Endothelial cell (in vitro differentiated cells): ENCODE measurements at places on chromosomes 13 and 19.

- no peak for DNase-seq
Measured at GRCh38 chr19:34457446-34457845, 24.1 kb upstream of the WTIP start.

DNA sequence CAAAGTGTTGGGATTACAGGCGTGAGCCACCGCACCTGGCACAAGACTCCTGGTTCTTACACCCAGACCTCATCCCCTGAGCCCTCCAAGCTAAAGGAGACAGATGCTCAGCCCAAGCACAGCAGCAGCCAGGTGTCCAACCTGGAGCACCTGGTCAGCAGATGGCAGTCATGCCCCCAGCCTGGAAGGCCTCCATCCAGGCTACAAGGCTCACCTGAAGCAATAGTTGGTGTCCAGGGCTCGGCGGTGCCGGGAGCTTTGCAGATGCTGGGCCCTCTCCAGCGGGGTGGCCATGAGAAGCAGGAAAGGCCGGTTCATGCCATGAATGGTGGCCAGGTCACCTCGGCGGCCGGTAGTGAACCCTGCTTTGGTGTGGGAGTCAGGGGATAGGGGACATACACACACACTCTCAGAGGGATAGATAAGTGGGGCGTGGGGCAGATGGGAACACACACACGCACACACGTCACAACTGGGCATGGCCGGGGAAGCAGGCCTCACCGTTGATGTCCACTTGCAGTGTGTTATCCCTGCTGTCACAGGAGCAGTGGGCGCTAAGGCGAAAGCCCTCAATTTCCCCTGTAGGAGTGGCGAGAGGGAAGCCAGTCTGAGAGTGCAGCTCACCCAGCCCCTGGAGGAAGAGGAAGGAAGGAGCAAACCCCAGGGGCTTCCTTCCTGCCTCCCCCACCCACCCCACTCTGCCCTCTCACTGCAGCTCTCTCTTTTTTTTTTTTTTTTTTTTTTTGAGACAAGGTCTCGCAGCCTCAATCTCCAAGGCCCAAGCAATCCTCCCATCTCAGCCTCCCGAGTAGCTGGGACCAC, 11.8 kb downstream of the TGFB1 start:
- no peak for DNase-seq

GRCh38 chr19:29487432-29487831, 38.4 kb upstream of the VSTM2B start:
- no peak for DNase-seq

GRCh38 chr13:76745261-76746200, 140.7 kb downstream of the KCTD12 start:
- DNase-seq, result no peak

- DNase-seq, result no peak
Measured at GRCh38 chr13:20911037-20911436, 8.5 kb upstream of the XPO4 start.

GRCh38 chr19:17775991-17776803, 18.7 kb upstream of the B3GNT3 start:
- DNase-seq, result no peak

GRCh38 chr13:43316946-43317353, 293.6 kb downstream of the DNAJC15 start:
- no peak for DNase-seq

DNA sequence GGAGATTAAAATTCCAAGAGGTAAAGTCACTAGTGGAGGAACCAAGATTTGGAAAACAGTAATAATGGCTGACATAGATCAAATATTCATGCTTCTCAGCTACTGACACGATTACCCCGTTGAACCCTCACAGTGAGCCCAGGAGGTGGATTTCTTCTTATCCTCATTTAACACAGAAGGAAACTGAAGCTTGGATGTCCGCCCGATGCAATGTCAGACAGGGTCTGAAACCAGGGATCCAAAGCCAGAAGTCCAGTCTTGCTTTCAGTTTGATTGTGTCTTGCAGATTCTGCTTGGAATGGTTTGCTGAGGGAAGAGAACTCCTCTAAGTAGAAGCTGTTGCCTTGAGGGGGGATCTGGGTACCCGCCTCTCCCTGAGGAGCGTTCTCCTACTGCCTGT, 404.7 kb downstream of the KCNRG start:
- no peak for DNase-seq

- DNase-seq, result no peak
Measured at GRCh38 chr13:50412046-50412617, 396.9 kb downstream of the KCNRG start.

GRCh38 chr19:7596211-7596937, 711 bp downstream of the CAMSAP3 start:
- no peak for DNase-seq

DNA sequence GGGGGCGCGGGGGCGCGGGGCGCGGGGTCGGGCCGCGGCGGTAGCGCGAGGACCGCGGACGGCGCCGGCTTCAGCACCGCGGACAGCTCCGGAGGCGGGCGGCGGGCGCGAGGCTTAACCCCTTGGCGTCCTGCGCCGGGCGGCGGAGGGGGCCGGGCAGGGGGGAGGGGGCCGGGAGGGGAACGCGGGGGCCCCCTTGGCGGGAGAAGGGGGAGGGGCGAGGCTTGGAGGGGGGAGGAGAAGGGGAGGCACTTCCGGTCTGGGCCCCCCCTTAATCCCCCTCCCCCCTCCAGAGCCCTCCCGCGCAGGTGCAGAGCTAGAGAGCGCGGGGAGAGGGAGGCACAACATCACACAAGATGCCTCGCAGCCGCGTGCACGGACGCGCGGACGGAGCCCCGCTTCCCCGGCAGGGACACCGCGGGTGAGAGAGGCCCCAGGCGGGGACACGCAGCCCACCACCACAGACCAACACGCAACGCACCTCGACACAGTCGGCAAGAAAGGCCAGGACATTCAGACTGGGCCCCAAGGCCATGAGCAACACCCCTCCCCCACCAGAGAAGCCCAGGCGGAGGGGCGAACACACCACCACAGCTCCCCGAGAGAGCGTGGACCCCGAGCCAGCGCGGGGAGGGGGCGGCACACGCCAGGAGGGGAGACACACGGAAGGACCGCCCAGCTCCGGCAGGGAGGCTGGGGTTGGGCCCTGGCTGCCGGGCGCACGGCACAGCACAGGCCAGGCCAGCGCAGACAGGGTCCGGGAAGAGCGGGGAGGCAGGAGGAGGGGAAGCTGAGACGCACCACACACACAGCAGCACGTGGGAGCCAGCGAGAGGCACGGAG, 24.1 kb downstream of the SHANK1 start:
- DNase-seq, result peak; percentile 25

- no peak for DNase-seq
Measured at GRCh38 chr13:25768838-25769237, 283.0 kb downstream of the SHISA2 start.

DNA sequence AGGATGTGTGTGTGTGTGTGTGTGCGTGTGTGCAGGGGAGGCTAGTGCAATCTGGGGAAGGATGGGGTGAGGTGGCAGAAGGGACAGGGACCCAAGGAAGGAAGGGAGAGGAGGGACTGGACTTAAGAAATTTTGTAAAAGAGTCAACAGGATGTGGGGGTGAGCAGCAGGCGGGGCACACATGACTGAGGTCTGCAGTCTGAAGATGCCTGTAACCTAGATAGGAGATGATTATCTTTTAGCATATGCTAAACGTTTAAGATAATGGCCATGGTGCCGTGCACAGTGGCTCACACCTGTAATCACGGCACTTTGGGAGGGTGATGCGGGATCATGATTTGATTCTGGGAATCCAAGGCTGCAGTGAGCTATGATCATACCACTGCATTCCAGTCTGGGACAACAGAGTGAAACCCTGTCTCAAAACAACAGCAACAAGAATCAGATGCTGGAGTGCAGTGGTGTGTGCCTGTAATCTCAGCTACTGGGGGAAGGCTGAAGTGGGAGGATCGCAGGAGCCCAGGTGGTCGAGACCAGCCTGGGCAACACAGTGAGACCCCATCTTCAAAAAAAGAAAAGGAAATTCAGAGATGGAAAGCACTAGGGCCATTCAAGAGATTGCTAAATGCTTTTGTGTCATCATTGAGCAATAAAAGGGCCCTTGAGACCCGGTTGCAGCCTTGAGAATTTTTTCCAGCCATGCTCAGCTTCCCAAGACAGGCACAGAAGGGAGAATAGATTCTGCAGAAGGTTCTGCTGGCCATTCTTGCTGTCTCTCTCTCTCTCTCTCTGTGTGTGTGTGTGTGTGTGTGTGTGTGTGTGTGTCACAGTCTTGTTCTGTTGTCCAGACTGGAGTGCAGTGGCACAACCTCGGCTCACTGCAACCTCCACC, 3.8 kb upstream of the ZNF414 start:
- DNase-seq, result no peak

DNA sequence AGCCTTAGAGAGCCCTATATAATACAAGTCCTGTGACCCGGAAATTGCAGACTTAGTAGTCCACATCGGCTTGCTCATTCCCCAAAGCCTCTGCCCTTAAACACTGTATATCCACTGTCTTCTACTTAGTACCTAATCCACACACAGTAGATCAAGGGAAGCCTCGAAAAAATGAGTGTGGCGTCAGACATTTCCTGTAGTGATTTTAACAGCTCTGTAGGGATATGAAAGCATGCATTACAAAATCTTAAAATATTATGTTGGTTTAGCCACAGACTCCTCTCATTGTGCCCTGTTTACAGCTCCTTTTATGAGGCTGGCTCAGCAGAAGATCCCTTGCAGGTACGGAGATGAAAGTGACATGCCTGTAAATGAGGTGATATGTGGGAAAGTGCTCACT, 416.3 kb downstream of the LIG4 start:
- DNase-seq, result no peak

- no peak for DNase-seq
Measured at GRCh38 chr13:31012655-31013024, 80.2 kb downstream of the TEX26 start.

DNA sequence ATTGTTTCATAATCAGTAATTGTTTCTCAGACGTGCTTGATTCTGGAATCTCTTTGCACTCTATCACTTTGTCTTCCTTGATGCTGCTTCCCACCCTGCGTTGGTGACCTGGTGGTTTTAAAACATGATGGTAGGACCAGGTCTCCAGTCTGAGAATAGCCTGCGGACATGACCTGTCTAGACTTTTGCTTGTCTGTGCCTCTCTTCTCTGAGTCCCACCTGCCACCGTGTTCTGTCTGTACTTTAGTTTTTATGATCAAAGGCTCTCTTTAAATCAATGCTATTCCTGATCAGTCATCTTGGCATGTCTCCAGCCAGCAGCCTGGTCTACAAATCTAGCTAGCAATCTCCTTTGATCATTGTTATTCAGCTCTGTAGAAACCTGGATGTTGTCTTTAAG, 933.9 kb downstream of the DIAPH3 start:
- no peak for DNase-seq

DNA sequence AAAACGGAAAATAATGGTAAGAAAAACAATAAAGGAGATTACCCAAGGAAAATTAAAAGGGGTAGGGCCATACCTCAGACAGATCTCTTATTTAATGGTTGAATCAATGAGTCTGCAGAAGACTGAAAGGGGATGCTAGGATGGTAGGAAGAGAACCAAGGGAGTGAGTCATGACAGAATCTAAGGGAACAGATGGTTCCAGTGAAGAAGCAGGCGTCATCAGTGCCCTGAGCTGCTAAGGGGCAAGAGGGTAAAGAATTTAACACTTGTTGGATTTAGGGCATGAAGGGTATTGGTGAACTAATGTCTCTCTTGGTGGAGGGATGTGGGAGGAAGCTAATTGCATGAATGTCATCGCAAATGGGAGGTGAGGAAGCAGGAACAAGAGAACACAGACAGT, 329.2 kb upstream of the TSHZ3 start:
- DNase-seq, result no peak

GRCh38 chr19:10919352-10920287, 8.8 kb downstream of the YIPF2 start:
- no peak for DNase-seq

- DNase-seq, result peak; percentile 2
Measured at GRCh38 chr13:110129076-110129475, 177.9 kb downstream of the COL4A1 start.

DNA sequence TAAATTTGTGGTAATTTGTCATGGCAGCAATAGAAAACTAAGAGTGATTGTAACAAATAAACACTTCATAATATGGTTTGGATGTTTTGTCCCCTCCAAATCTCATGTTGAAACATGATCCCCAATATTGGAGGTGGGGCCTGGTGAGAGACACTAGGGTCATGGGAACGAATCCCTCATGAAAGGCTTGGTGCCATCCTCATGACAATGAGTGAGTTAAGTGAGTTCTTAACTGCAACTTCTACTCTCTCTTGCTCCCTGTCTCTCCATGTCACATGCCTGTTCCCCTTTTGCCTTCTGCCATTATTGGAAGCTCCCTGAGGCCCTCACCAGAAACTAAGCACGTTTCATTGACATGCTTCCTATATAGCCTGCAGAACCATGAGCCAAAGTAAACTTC, 1233.2 kb downstream of the OLFM4 start:
- no peak for DNase-seq

- peak; percentile 15 for DNase-seq
Measured at GRCh38 chr19:57465680-57466381, 8.9 kb upstream of the VN1R1 start.

- no peak for DNase-seq
Measured at GRCh38 chr19:46191356-46191755, 38.2 kb upstream of the IGFL1 start.

GRCh38 chr13:100535426-100536135, 53.0 kb downstream of the GGACT start:
- DNase-seq, result no peak

DNA sequence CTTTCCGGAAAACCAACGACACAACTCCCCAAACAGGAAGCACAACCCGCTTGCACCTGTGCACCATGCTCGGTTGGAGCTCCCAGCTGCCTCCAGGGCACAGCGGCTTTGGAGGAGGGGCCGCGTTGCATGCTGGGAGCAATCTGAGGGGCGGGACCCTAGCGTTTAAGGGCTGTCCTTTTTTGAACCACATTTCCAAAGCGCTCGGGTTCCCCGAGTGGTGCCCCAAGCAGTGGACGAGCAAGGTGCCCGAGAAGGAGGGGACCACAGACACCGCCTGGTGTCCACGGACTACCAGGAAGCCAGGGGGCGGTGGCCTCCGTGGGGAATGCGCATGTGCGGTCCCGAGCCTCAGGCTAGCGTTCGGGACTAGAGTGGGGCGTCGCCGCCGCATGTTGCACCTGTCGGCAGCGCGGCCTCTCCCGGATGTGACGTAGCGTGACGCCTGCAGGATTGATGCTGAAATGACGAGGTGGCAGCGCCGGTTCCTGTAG, 11.9 kb upstream of the ZNF57 start:
- no peak for DNase-seq

DNA sequence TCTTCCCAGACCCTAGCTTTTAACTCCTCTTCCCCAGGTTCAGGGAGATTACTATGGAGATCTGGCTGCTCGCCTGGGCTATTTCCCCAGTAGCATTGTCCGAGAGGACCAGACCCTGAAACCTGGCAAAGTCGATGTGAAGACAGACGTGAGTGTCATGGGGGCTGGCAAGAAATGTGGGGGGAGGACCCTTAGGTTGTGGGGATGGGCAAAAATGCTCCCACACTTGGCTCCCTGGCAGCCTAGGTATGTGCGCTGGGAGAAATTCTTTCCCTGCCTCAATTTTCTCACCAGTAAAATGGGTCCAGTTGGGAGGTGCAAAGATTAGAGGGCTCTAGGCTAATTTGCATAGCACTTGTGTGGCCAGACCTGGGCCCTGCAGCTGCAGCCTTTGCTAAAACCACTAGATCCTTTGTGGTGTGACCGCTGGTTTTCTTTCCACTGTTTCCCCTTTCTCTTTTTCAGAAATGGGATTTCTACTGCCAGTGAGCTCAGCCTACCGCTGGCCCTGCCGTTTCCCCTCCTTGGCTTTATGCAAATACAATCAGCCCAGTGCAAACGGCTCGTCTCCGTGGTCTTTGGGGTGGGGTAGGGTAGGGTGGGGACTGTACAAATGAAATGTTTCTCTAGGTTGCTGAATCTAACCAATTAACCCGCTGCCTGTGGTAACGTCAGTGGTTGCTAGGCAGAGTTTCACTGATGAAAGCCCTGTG, 959 bp upstream of the RAB4B start:
- DNase-seq, result peak; percentile 85

- no peak for DNase-seq
Measured at GRCh38 chr13:112350300-112350699, 25.9 kb upstream of the SPACA7 start.
